MG63 (cell line): ENCODE measurements at places on chromosomes 5 and 9.
A peak's percentile ranks its signal among the peaks of the same experiment; 100 is the strongest.

DNA sequence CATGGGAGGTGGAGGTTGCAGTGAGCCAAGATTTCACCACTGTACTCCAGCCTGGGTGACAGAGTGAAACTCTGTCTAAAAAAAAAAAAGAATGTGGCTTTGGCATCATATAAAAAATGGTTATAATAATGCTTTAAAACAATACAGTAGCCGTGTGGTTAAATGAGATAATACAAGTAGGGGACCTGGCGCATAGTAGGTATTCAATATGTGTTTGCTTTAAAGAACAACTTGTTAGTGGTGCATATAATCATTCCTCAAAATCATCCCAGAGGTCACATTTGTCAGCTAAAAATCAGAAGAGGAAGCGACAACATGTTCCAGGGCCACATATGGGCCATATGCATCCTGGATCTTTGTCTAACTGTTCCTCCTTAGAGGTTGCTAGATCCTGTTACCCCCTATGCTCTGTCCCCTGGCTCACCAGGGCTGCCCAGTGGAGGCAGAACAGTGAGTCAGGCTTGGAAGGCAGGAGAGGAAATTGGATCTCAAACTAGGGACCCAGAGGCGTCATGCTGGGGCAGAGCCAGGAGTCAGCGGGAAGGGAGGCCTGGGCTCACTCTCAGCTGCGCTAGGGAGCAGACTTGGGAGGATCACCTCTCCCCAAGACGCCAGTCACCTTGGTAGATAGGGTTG lies 27.7 kb downstream of the LHX6 start:
- DNase-seq, result peak; percentile 90

DNA sequence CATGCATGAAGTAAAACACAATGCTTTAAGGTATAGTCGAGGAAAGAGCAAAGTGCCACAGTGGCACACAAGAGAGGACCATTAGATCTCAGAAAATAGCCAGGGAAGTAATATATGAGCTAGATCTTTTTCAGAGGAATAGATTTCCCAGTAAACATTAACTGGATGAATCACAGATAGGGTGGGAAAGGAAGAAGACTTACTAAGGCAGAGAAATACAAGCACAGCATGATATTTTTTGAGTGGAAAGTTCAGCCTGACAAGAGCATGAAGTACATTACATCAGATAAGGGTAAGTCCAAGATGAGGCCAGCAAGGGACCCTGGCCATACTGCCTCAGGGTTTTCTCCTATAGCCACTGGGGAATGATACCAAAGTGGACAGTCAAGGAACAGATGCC lies 804.6 kb upstream of the DMAC1 start:
- no peak for DNase-seq

GRCh38 chr5:60540856-60541805 lies 158.8 kb downstream of the DEPDC1B start:
- no peak for DNase-seq

GRCh38 chr5:171774418-171774817 lies 11.2 kb upstream of the SMIM23 start:
- DNase-seq, result no peak

GRCh38 chr5:118653872-118654271 lies 334.5 kb downstream of the DTWD2 start:
- no peak for DNase-seq

DNA sequence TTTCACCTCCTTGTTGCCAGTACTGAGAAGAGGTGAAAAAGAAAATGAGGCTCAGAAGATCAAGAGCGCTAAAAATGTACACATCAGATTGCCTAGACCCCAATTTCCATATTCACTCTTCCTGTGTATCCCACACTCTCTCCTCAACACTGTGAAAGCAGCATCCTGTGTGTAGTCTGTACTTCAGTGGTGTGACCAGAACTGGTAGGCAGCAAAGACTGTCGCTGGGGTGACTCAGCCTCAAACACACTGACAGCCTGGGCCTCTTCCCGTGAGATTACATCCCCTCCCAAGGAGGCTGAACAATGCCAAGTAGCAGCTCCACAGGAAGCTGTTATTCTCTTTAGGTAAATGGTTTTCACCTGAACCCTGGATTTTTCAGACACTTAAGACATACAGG lies 135.5 kb downstream of the CCDC192 start:
- peak; percentile 46 for DNase-seq
